NCI-H82 (cell line): ENCODE measurements at places on chromosomes 13 and 19.

- no peak for DNase-seq
Measured at GRCh38 chr19:28067882-28068281, 1145.1 kb downstream of the UQCRFS1 start.

GRCh38 chr19:22832031-22832762 lies at the start of gene ZNF723:
TSS of gene ZNF723 (plus strand) at chr19:22832291. CDS start at chr19:22832380, 89 bp downstream.
- DNase-seq, result no peak

DNA sequence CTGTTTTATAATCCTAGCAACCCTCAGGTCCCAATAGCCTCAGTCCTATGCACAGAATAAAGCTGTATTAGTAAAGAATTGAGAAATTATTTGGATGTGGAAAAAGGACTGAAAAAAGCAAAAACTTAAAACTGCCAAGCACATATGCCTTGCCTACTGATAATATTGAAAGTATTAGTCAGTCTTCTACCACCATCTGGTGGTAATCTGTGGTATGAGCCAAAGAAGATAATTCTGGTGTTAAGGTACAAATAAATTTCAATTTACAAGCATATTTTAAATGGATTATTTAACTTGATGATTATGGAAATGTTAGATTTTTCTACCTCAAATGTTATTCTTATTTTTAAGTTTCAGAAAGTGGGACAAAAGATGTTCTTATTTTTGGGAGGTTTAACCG lies 460.3 kb upstream of the KLHL1 start:
- DNase-seq, result peak; percentile 84

DNA sequence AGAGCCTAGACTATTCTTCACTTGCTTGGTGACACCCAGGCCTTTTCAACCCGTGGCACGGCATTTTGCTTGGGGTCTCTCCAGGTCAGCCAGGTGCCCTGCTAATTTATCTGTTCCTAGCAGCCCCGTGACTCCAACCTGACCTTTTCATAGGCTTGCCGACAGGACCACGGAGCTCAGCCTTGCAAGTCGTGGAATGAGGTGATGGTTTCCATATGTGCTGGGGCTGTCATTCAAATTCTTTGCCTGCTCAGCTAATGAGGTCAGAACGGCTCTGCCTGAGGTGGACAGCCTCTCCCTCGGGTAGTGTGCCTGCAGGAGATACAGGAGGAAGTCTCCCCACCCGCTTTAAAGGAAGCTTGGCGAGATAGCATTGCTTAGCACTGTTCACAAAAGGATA lies 61.0 kb downstream of the SHISA2 start:
- no peak for DNase-seq

- DNase-seq, result no peak
Measured at GRCh38 chr13:100527644-100528043, 60.9 kb downstream of the GGACT start.

GRCh38 chr13:109577191-109577700 lies 209.1 kb downstream of the IRS2 start:
- no peak for DNase-seq

GRCh38 chr19:41877916-41878905 lies 1.1 kb downstream of the CD79A start:
- no peak for DNase-seq
